ENCODE measurements at places on chromosomes 11 and 22.
A peak's percentile ranks its signal among the peaks of the same experiment; 100 is the strongest.

DNA sequence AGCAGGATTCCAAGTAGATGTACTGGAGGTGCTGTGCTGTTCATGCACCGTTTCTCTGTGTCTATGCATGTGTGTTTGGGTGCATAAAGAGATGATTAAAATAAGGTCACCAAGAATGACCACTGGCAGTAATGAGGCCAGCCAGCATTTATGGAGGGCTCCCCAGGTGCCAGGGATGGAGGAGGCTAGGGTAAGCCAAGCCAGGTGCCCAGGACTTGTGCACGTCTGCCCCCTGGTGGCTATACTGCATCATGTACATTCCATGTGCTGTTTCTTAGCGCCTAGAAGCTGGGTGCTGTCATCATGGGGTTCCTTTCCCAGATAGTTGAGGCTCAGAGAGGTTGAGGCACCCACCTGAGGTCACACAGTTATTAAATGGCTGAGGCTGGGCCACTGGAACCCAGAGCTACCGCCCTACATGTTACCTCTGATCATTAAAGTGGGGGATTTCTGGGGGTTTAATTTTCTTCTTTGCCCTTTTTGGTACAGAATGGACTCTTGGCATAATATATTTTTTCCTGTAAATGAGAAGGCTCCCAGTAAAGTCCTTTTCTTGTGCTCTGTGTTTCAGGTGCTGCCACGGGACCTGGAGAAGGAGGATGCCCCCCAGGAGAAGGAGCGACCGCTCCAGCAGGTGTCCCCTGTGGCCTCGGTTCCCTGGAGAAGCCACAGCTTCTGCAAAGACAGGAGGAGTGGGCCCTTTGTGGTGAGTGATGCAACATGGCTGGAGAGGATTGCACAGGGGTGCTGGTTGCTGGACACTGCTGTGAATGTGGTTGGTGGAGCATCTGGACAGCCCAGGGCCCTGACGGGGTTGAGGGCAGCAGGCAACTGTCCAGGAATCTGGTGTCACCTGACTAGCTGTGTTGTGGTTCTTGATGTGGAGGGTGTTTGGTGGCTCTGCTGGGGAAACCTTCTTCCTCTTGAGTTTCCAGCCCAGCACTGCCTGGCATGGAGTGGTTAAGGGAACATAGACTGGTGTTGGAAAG lies 96.4 kb downstream of the KIAA1671 start:
- peak; percentile 11 for DNase-seq

GRCh38 chr11:70029115-70029860 lies 48.8 kb upstream of the ANO1 start:
- DNase-seq = no peak

DNA sequence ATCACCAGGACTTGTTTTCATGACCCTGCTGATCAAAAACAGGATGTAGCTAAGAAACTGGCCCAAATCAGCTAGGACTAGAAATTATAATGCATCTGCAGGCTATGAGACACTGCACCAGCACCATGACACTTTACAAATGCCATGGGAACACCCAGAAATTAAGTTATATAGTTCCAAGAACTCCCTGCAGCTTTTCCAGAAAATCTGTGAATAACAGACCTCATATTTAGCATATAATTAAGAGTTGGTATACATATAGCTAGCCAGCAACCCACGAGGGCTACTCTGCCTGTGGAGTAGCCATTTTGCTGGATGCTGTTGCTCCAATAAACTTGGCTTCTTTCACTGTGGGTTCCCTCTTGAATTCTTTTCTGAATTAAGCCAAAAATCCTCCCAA lies 101.0 kb downstream of the PGR start:
- no peak for DNase-seq

DNA sequence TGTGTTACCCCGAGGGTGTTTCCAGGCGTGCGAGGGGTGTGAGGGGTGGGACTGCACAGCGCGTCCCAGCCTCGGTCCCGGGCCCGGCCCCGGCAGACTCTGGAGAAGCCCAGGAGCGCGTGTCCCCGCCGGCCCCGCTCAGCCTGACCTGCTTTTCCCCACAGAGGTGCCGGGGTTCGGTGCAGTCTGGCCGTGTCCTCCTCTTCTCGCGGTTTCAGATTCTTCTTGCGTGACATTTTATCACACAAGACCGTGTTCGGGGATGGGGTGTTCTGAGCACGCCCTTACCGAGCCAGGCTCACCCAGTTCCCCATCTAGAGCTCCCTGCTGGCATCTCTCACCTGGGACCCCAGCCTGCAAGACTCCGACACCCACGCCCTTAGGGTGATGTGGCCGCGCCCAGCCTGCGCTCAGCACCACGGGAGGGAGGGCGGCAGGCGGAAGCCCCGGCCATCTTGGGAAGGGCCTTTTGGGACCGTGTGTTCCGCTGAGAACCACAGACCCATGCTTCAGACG lies 775.6 kb downstream of the BRD1 start:
- no peak for DNase-seq

DNA sequence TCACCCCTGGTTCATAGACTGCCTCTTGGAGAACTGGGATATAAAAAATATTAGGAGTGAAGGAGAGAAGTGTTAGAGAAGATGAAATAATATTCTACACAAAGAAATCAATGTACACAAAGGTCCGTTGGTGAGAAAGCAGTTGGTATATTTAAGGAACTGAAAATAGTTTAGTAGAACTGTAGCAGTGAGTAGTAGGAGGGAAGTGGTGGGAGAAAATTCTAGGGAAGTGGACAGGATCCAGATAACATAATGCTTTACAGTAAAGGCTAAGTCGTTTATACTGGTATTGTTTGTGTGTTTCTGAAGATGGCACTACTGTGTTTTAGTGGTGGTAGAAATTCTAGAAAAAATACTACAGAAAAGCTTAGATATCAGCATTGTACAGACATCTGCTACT lies 120.8 kb upstream of the CHORDC1 start:
- DNase-seq = no peak

DNA sequence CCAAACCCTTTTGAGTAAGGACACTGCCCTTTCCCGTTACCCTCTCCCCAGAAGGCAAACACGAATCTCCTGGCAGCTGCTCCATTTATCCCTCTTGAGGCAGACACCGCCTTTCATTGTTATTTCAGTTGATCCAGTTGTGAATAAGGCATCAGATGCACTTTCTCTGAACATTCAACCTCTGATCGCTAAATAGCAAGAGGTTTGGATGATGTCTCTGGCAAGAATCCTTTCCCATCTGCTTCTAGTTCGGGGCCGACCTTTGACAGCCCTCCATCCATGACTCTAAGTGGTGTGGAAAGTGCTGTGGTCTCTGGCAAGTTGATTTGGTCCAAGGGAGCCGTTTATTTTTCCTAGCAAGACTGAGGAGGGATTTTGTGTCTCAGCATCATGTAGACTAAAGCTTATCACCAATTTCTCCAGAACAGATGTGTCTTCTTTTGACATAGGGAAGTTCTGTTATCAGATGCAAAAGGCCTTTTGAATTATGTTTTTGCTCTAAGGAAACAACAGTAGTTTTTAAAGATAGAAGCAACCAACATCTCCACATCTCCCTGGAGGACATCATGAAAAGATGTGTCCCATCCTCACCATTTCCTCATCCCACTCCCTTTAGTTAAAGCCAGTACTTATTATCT lies 123.6 kb downstream of the CCDC34 start:
- DNase-seq = no peak

GRCh38 chr11:88739524-88739923 lies 326.3 kb downstream of the GRM5 start:
- no peak for DNase-seq

DNA sequence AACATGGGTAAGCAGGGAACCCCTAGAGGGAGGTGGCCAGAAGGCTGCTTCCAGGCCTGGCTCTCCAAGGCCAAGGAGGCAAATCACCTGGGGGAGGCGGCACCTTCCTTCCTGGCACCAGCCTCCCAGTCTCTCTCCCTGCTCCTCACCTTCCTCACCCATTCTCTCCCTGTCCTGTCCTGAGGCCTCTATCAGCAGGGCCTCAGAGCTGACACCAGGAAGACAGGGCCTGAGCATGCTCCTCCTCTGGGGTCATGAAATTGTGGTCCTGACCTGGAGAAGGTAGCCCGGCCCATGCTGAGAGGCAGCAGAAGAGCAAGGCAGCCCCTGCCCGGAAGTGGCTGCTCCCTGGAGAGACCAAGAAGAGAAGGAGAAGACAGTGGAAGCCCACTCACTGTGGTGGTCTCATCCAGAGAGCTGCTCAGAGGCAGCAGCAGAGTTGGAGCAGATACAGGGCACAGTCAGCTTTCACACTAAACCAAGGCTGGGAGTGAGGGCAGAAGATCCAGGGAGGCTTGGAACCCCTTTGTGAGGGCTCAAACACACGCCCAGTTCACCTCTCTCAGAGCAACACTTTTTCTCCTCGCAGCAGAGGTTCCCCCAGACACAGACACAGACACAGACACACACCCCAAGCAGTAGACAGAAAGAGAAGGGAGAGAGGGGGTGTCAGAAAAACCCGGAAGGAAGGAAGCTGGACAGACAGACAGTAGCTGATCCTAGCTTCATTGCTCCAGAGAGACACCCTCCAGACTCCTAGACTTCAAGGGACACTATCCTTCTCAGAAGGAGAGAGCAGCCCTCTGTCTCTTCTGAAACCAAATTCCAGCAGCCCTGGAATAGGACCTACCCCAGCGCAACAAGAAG lies 1.8 kb downstream of the BCL9L start:
- no peak for DNase-seq

DNA sequence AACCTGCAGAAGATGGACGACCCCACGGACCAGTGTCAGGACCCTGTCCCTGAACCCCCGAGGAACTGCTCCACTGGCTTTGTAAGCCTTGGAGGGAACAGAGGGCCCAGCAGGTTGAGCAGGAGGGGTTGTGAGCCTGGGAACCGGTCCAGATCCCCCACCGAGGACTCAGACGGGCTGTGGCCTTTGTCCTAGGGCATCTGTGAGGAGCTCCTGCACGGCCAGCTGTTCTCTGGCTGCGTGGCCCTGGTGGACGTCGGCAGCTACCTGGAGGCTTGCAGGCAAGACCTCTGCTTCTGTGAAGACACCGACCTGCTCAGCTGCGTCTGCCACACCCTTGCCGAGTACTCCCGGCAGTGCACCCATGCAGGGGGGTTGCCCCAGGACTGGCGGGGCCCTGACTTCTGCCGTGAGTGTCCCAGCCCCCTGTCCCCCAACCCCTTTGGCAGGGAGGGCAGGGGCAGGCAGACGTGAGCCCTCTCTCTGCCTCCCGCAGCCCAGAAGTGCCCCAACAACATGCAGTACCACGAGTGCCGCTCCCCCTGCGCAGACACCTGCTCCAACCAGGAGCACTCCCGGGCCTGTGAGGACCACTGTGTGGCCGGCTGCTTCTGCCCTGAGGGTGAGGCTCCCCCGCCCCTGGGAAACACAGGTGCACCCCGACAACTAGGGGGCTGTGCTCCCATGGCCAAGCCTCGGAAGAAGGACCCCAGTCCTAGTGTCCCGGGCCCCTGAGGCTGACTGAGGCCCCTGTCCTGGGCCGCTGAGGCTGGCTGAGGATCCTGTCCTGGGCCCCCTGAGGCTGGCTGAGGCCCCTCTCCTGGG lies 6.4 kb downstream of the MUC5AC start:
- DNase-seq = no peak

DNA sequence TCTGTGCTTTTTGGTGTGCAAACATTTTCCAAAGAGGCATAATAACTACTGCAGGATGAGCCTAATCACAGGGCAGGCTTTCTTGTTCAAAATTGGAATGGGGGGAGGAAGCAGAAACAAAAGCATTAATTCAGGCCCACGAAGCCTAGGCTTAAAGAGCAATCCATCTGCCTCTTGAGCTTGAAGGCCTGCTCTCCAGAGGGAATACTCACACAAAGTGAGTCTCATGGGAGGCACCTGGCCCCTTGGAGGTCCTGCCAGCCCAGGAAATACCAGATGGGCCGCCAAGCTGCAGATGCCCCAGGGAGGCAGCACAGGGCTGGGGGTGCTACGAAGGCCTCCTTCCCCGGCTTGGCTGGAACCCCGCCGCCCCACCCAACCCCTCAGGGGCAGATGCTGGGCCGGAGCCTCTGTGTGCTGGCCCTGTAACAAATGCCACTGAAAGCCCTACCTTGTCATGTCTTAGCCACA lies 39.3 kb upstream of the COMT start:
- DNase-seq = peak; percentile 40

- DNase-seq = no peak
These were observed 29.2 kb downstream of the SC5D start for GRCh38 chr11:121321614-121322243.

DNA sequence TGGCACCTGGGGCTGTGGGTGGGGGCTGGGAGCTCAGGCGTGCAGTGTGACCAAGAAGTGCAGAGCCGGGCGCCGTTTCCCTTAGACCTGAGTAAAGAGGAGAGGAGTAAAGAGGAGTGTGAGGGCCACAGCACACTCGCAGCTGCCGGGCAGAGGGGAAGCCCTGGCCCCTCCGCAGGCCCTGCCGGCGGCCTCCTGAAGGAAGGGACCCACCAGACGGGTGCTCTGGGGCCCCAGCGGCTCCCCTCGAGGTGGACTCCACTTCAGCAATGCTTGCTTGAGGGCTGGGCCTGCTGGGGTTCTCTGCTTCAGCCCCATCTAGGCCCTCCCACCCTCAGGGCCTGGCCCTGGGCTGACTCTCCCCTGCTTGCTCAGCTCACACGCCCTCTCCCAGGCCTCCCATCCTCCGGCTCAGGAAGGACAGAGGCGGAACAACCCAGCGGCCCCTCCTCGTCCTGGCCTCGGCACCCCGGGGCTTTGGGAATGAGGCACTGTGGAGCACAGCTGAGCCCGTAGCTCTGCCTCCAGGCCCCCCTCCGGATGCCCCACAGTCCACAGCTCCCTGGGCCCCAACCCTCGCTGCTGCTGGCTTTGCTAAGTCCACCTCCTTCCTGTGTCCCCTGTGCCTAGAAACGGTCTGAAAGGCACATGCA lies 1198.7 kb downstream of the BRD1 start:
- DNase-seq = no peak

GRCh38 chr22:26985931-26986782 lies 328.8 kb downstream of the MIAT start:
- no peak for DNase-seq

- no peak for DNase-seq
These were observed 12.0 kb upstream of the EED start for GRCh38 chr11:86232556-86232955.

GRCh38 chr11:132960273-132961078 lies 571.8 kb downstream of the OPCML start:
- no peak for DNase-seq

DNA sequence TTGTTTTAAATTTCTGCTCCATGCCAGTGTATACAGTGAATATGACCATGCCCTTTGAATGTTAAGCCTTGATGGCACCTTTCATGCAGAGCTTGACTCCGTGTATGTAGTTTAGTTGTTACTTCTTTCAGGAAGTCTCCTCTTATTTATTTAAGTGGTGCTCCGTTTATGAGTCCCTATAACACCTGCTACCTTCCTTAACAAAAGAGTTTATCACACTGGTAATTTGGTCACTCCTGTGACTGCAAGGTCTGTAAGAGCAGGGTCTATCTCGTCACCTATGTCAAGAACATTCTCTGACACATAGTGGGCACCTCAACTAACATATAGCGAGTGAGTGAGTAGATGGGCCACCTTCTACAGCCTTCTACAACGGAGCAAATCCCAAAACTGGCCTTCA lies 152.5 kb downstream of the CCDC34 start:
- no peak for DNase-seq

GRCh38 chr22:43570531-43571165 lies 158.8 kb downstream of the MPPED1 start:
- no peak for DNase-seq

- DNase-seq = no peak
These were observed 540 bp downstream of the PPARA start for GRCh38 chr22:46150655-46151477.

- no peak for DNase-seq
These were observed 92.0 kb upstream of the KCNQ1OT1 start for GRCh38 chr11:2791521-2792380.

All from NCI-H2081 treated with DMSO at 0.1 percent for 48 hours (cell line).